Stimulated activated CD8-positive, alpha-beta memory T cell treated with anti-CD3 and anti-CD28 coated beads, Interleukin-7, amount 100 ng/mL, for 48 hours (primary cell): ENCODE measurements at places on chromosomes 2 and 18.

GRCh38 chr18:7593218-7593819 is 26.2 kb downstream of the PTPRM start:
- DNase-seq: no peak

DNA sequence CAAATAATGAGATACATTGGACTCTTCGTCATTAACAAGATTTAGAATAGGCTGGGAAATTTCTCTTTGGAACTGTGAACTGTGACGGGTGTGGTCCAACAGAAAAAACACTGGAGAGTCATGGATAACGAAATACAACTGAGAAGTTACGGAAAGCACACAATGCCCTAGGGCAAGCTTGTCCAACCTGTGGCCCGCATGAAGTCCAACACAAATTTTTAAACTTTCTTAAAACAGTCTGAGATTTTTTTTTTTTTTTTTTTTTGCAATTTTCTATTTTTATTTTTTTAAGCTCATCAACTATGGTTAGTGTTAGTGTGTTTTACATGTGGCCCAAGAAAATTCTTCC is 27.7 kb downstream of the CDC42EP3 start:
- DNase-seq: no peak

DNA sequence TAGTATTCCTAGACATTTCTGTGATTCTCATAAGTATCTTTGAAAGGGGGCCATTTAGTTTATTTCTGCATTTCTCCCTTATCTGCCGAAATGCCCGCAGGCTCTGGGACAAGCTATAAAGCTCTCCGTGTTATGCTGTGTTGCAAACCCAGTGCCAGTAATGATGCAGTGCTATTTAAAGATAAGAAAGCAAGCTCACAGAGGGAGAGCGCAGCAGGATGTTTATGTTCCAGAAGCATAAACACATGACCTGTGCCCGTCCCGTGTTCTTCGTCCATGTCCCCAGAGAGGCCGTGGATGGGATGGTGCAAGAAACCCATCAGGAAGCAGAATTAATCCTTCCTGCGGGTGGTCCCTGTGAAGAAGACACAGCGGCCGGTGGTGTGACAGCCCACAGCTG is 99.4 kb downstream of the NEDD4L start:
- DNase-seq: no peak

DNA sequence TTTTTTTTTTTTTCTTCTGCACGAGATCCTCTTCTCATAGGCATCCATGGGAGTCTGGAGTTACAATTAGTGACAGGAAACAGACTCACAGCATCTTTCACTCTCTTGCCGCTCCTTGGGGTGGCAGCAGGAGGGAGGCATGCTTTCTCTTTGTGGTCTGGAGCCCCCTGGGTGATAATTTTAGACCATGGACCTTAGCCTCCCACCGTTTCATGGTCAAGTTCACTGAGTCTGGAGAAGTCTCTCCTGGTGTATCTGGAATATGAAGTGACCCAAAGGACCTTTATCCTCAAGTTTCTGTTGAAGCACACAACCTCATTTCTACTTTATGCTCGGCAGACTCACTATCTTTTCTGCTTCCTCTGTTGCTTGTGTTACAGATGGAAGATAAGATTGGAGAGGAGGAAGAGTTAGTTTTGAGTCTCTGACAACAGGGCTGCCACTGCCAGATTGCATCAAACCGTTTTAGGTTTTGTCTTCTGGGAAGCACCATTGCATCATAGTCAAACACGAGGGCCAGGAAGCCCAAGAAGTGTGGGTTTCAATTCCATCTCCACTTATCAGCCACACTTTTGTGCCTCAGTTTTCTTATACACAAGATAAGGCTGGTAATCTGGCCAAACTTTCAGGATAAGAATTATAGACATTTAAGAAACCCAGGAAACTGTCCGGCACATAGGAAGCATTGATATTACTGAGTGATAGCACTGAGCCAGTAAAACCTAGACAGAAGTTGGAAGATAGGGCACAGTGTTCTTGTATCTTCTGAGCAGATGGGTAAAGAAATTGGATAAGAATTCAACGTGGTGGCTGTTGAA is 62.3 kb downstream of the ADCYAP1 start:
- no peak for DNase-seq

- no peak for DNase-seq
Measured at GRCh38 chr2:191421950-191422349, 176.7 kb downstream of the MYO1B start.

GRCh38 chr2:84879584-84880394 is 1.1 kb downstream of the TRABD2A start:
- DNase-seq: no peak

GRCh38 chr2:54814389-54815147 is 91.1 kb downstream of the EML6 start:
- no peak for DNase-seq

DNA sequence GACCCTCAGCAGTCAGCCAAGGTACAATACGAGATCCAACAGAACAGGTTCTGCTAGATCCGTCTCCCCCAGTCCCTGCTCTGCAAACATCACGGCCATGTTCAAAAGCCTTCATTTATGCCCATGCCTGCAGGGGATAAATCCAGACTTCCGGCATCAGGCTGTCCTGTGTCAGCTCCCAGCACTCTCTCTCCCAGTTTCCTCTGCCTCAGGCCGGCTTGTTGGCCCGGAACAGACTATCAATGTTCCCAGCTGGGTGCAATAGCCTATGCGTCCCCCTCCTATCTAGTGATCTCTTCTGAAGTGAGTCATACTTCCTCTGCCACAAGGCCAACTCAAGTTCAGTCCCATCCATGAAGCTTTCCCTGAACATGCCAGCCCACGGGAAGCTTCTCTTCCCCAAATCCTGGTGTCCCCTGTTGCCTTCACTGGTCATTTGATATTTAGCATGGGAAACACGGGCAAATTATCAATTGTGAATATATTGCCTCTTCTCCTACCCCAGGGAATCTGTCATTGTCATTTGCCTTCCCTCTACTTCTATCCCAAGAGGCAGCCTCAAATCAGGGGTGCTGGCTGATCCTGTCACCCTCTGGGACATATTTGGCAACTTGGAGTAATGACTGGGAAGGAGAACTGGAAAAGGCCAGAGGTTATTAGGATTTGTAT is 51.1 kb downstream of the CAPN13 start:
- DNase-seq: no peak

DNA sequence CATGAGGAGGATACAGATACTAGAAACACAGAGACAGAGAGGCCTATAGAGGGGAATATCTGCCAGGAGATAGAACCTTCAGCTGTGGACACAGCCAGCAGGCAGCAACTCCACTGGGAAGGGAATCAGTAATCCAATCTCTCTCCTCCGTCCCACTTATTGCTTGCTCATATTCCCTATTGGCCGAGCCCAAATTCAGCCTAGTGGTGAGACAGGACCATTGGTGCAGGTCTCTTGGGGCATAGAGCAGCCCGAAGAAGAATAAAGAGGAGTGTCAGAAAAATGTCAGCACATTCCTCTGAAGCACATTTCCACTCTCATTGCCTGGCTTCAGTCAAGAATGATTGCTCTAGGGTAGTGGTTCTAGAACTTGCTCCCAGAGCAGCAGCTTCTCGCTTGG is 1091.5 kb upstream of the GYPC start:
- no peak for DNase-seq

DNA sequence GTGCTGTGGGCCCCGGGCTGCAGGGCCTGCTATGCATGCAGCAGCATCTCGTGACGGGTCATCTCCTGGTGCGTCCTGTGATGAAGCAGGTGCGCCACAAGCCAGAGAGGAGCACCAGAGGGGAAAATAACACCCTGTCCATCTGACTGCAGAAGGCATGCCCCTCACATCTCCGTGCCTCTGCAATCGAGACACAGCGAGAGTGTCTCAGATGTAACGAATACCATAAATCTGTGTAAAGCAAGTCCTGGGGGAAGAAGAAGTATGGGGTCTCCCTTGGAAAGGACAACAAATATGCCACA is 137.5 kb downstream of the PTGR3 start:
- DNase-seq: no peak

DNA sequence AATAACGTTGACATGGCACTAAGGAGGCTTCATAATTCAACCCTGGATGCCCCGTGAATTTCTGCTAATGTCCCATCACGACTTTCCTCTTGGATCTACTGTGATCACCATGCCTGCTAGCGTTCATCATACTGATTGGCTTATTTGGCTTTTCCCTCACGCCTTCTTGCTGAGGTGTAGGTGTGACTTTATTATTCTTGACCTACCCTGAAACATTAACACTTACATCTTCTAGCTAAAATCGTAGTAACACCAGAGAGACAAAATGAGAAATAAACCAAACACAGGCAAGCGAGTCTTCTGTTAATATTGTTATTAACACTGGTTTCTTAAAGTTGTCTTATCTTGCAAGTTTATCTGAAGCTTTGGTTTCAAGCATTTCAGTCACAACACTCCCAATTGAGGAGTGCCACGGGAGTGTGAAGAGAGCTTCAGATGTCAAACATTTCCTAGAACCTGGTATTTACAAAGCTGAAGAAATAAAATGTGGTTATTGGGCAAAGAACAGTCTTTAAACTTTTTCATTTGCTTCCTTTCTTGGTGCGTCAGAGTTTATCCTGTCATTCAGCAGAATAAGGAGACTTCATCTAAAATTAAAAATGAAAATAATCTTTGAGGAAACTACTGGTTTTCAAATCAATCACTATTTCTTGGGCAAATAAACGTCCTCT is 15.4 kb upstream of the STAT1 start:
- no peak for DNase-seq

- DNase-seq: no peak
Measured at GRCh38 chr2:7694076-7694985, 777.1 kb downstream of the RNF144A start.

DNA sequence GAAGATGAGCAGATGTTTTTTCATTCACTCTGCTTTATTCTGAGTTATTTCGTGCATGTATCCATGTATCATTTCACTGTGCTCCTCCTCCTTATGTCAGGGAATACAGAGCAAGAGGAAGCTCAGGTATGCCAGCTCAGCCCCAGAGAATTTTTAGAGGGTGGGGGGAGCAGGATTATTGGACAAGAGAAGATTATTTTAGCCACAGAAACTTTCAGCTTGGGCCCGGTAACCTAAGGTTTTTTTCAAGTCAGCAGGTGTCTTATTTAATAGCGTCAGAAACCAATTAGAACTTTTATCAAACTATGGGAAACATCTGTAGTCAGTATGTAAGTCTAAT is 232.9 kb upstream of the SIX3 start:
- DNase-seq: no peak

DNA sequence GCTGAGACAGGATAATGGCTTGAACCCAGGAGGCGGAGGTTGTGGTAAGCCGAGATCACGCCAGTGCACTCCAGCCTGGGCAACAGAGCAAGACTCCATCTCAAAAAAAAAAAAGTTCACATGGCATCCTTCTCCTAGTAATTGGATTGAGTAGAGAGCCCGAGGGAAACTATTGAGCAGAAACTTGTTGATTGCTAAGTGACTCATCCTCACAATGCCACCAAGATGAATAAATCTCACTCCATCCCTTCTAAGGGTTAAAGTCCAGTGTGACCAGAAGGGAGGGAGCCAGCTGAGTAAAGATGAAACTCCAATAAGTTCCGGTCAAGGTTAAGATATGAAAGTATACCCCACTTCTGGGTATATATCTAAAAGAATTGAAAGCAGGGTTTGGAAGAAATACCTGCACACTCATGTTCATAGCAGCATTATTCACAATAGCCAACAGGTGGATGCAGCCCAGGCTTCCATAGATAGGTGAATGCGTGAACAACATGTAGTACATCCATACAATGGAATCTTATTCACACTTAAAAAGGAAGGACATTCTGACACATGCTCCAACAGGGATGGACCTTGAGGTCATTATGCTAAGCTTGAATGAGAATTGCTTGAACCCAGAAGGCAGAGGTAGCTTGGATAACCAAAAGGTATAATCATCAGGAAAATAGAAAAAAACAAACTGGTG is 13.0 kb upstream of the FHL2 start:
- DNase-seq: no peak

- DNase-seq: no peak
Measured at GRCh38 chr2:54303631-54304030, 47.6 kb upstream of the TSPYL6 start.

GRCh38 chr2:32750880-32751279 is 123.0 kb downstream of the TTC27 start:
- no peak for DNase-seq

DNA sequence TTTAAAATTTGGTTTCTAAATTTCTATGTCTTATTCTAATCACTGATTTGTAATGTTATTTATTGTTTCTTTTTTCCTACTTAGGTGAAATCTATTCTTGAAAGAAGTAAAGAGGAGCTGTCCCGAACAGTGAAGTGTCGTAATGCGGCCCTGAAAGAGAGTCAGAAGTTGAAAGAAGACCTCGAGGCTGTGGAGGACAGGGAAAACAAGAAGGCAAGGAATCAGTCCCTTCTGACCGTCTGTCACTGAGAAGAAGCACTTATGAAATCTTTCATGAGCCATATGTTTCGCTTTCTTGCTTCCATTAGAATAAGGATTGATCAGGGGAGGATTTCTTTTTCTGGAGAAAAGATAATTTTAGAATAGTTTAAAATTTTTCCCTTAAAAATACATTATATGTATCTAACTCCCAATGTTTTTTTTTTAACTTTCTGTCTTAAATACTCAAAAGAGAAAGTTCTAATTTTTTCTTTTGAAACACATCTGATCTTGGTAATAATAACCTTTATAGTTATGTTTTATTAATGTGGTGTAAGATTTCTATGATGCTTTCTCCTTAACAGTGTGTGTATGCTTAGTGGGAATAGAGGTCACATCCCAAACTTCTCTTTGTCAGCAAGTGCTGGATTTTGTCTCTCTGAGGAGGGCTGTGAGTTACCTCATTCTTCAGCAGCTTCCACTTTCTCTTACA is 79.0 kb downstream of the CCDC150 start:
- DNase-seq: no peak

DNA sequence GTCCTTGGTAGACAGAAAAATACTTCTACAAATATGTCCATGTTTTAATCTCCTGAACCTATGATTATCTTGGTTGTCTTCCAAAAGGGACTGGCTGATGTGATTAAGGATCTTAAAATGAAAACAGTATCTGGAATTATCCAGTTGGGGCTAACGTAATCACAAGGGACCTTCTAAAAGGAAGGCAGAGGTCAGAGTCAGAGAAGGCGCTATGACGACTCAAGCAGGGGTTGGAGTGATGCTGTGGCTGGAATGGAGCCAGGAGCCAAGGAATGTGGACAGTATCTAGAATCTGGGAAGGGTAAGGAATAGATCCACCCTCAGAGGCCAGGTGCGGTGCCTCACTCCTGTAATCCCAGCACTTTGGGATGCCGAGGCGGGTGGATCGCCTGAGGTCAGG is 4.2 kb upstream of the USP14 start:
- DNase-seq: no peak

GRCh38 chr2:109212836-109213563 is 84.0 kb downstream of the SH3RF3 start:
- DNase-seq: no peak

GRCh38 chr2:138183705-138184104 is 219.4 kb downstream of the HNMT start:
- no peak for DNase-seq
